Caudate nucleus (tissue), 63 donors: ENCODE measurements at places on chromosomes 1 and 21.

GRCh38 chr1:161491472-161491871 is 13.8 kb upstream of the FCGR2A start:
- DNase-seq: no peak

DNA sequence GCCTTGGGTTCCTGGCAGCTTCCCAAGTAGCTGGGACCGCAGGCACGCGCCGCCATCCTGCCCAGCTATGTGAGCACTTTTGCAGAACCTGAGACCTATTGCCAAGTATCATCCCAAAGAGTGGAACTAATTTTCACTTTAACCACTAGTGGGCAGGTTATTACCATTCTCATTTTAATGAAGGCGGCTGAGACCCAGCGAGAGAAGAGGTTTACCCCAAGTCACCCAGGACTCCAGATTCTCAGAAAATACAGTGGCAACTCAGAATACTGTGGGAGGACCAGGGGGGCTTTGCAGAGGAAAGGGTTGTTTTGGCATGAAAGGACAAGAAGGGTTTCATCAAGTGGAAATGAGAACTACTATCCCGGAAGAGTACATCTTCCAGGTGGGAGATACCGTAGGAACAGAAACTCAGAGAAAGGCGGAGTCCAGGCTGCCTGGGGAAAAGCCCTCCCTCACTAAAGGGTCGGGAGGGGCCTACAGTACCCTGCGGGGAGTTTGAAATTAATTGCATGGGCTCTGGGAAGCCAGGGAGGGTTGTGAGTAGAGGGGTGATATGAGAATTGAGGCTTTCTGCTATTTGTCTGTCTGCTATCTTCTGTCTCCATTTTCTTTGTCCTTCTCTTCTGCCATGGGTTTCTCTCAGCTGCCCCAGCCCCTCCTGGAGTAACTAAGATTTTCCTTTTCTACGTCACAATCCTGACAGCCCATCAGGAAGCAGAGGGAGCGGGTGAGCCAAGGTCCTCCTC is 7.2 kb upstream of the SEMA4A start:
- no peak for DNase-seq

- DNase-seq: no peak
These were observed 9.0 kb upstream of the SH3GLB1 start for GRCh38 chr1:86695400-86695799.

DNA sequence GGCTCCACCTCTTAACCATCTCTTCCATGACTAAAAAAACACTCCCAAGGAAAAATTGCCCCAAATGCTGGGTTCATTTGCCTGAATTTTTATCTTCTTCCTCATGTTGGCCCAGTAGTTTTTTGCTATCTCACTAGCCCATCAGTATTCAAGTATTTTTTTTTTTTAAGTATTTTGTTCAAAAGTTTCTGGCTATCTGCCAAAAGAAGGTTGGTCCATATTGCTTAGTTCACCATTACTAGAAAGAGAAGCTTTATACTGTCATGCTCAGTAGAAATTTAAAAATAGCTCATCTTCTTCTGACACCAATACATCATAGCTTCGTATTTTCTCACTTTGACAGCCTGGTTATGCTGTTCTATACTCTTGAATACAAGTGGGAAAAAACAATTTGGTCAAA is 41.0 kb upstream of the PDE9A start:
- DNase-seq: no peak

DNA sequence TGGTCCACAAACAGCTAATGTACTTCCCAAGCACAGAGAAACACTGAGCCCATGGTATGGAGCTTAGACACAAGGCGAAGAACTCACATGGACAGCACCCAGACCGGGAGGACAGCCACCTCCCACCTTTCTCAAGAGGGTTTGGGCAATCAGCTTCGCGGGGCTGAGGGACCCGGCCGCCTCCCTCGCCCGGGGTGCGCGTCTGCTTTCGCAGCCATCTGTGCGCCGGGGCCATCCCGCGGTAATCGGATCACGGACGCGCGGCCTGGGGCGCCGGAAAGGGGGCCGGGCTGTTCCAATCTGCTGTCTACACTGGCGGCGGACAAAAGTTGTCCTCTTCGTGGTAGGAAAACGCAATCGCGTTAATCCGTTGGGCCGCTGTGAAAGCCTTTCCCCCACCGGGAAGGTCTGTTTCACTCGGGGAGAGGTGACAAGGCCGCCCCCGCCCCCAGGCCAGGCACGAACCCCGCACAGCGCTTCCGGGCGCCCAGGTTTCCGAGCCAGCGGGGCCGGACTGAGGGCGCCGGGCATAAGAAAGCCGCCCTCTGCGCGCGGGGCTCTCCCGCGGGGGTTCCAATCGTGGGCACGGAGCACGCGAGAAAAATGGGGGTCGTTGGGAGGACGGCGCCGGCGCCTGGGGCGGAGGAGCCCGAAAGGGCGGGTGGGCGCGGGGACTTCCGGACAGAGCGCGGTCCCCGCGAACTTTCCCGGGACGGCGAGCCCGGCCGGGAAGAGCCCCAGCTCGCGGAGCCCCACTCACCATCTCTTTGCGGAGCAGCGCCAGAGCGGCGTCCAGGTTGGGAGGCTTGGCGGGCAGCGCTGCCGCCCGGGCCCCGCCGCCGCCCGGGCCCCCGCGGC is 664 bp downstream of the FAM89A start:
- no peak for DNase-seq

DNA sequence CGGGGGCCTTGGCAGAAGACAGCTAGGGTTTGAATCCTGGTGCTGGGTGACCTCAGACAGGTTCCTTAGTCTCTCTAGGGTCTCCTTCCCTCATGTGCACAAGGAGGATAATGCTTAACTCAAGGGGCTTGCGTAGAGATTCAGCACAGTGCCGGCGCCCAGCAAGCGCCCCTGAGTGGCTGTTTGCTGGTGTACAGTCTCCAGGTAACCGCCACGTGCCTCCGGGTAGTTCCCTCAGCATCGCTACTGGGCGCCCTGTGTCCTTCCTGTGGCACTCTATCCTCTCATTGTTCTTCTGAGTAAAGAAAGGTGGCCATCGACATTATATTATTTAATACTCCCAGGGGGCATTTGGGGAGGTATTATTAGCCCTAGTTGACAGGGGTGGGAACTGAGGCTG is 80.9 kb downstream of the NENF start:
- DNase-seq: no peak

DNA sequence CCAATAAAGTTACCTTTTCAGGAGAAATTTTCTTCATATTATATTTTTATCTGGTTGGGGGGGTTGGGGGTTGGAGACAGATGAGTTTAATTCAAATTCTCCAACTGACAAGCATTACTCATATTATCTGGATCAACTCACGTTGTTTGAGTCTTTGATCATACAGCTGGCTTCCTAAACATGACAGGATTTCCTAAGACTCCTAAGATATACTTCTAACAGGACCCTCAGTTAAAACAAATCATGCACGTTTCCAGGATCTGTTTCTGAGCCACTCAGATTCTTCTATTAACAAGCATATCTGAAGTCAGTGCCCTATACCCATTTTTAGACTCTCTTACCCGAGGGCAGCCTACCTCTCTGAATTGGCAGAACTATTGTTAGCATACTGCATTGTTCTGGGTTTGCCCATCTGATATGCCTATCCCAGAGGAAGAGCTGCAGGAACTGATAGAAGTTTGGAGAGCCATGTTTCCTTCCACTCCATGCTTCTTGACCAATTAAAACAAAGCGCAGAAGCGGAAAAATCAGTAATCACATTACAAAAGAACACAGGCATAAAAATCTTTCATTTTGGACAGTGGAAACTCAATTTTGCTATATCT is 653.9 kb downstream of the LTN1 start:
- no peak for DNase-seq

DNA sequence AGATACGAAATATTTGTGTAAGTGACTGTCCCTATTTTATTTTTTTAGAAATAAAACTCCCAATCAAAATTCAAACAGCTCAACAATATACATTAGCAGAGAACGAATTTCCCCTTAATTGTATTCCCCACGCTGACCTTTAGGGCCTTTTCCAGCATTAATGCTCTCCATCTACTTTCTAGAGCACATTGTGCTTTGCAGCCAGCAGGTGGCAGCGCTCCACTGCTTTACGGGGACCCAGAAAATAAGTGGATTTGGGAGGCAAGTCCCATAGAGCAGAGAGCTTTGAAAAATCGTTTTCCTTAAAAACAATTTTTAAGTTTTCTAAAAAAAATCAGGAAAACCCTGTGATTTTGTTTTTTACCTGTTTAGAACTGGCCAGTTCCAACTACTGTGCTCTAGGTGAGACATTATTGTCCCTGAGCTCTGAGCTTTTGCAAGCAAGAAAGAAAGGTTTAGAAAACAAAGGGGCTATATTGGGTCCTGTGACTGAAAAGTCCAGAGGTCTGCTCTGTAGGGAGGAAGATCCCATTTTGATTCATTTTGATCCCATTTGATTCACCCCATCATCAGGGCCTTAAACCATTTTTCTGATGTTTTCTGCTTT is 144.4 kb upstream of the ZNF644 start:
- no peak for DNase-seq

DNA sequence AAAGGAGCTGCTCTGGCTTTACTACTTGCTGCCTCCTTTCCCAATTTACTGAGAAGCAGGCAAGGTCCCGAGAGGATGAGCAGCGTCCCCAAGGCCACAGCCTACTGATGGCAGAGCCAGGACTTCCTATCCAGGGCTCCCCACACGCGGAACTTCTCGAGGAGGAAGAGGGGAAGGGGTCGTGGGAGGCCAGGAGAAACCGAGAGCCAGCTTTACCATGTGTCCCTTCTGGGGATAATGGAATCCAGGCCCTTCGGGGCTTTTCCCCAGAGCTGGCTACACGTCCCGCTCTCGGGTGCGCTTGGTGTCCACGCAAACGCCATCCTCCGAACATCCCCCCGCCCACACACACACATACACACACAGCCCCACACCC is 4.3 kb upstream of the CCN1 start:
- DNase-seq: no peak

GRCh38 chr1:169025412-169025811 is 81.1 kb upstream of the ATP1B1 start:
- DNase-seq: no peak

DNA sequence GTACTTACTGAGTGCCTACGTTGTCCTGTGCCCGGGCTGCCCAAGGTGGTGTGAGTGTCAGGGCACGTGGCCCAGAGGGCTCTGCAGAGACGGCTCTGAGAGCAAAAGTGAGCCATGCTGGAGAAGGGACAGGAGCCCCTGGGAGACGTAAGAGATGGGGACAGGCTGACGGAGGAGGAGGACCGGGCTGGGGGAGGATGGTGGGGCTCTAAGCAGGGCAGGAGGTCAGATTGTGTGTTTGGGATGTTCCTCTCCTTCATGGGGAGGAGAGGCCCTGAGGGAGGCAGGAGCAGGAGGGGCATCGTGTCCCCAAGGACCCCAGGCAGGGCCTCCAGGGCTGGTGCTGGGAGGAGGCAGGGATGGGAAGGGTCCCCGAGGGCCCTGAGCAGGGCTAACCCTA is 158.9 kb downstream of the PCBP3 start:
- no peak for DNase-seq

- DNase-seq: no peak
These were observed 66.0 kb downstream of the GNG12 start for GRCh38 chr1:67767103-67767782.

- no peak for DNase-seq
These were observed at the start of gene KRTAP7-1 for GRCh38 chr21:30829659-30830058. Gene KRTAP7-1 (minus strand): TSS chr21:30829759. CDS start chr21:30829698, 61 bp downstream.

GRCh38 chr21:26883768-26884167 is 38.6 kb upstream of the ADAMTS1 start:
- no peak for DNase-seq

GRCh38 chr1:24541711-24542346 is 14.1 kb upstream of the NCMAP start:
- DNase-seq: no peak

DNA sequence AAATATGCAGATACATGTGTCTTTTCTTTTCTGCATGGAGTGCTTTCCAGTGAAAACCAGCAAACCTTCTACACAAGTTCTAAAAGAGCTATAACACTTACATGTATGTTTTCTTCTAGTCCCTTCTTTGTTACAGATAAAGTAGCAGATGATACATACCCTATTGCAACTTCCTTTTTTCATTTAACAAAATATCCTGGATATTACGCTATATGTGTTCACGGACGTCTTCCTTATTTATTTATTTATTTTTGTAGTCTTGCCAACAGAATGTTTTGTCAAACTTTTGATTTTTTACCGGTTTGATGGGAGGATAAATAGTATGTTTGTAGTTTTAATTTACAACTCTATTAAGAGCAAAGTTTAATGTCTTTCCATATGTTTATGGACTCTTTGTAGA is 5.2 kb upstream of the GALNT2 start:
- DNase-seq: no peak
